HuH-7.5 (cell line): ENCODE measurements at places on chromosomes 3 and 15.

DNA sequence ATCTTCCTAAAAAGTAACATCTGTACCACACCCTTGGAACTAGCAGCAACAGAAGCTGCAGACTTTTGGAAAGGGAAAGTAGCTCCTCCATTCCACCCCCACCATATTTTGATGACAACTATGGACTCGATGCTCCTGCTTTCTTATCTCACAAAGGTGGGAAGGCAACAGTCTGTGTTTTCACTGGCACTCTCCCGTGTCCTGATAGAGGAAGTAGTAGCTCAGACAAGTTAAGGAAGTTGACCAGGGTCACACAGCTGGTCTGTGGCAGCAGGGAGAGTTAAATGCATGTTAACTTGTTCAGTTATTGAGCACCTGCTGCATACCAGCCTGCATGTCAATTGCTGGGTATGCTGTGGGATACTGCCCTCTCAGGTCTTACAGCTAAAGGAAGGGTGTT, 33.1 kb downstream of the BHLHE40 start:
- no peak for DNase-seq

DNA sequence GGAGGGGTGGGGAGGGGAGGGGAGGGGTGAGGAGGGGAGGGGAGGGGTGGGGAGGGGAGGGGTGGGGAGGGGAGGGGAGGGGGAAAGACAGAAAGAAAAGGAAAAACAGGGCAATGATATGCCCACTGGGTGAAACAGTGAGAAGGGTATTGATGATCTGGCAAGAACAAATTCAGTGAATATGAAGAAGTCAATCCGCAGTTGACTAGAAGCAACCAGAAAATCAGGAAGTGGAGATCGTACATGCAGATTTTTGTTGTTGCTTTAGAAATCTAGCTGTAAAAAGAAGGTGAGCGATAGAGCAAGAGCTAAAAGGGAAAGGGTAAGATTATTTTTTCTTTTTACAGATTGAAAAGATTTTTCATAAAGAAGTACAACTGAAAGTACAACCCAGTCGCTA, 47.6 kb upstream of the ARF4 start:
- DNase-seq: no peak

GRCh38 chr15:93217343-93217742, 128.3 kb upstream of the RGMA start:
- no peak for DNase-seq

DNA sequence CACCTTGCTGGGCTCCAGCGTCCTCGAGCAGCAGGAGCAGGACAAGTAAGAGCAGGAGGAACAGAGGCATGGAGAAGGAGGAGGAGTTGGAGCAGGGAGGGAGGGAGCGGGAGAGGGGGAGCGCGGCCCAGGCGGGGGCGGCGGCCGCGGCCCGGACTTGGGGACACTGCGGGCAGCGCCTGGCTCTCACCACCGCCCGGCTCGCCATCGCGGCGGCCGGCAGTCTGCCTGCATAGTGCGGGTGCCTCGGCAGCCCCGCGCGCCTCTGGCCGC, 440 bp downstream of the DCBLD2 start:
- peak; percentile 41 for DNase-seq

DNA sequence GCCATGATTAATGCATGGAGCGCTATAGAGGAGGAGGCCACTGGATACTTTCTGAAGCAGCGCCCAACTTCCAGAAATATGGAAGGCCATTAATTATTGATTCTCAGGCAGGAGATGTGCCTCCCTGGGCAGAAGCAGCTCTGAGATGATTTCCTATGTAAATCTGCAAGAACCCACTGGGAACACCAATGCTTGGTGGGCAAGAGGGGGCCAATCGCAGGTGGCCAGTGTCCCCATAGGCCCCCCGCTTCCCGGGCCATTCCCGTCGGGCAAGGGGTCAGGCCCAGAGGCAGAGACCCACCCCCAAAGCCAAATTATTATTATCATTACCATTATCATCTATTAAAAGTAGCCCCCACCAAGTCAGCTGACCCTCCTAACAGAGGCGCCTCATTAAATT, 288.0 kb upstream of the TLE3 start:
- DNase-seq: no peak

- no peak for DNase-seq
Measured at GRCh38 chr3:157257101-157257500, 97.2 kb upstream of the CCNL1 start.

GRCh38 chr15:82802497-82802896, 3.4 kb downstream of the FSD2 start:
- no peak for DNase-seq

DNA sequence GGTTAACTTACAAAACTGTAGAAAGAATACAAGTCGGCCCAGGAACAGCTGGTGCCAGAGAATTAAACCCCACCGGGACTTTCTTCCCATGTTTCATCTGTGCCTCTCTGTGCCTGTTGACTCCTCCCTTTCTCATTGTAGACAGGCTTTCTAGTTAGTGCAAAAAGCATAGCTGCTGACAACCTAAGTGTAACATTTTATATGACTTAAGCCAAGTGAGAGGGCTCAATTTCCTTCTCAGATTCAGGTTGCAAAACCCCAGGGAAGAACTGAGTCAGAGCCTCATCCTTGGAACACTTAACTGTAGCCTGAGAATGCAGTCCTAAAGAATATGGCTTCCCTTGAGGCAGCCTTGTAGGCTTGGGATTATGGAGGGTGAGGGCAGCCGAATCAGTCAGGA, 302.5 kb upstream of the AZI2 start:
- no peak for DNase-seq

DNA sequence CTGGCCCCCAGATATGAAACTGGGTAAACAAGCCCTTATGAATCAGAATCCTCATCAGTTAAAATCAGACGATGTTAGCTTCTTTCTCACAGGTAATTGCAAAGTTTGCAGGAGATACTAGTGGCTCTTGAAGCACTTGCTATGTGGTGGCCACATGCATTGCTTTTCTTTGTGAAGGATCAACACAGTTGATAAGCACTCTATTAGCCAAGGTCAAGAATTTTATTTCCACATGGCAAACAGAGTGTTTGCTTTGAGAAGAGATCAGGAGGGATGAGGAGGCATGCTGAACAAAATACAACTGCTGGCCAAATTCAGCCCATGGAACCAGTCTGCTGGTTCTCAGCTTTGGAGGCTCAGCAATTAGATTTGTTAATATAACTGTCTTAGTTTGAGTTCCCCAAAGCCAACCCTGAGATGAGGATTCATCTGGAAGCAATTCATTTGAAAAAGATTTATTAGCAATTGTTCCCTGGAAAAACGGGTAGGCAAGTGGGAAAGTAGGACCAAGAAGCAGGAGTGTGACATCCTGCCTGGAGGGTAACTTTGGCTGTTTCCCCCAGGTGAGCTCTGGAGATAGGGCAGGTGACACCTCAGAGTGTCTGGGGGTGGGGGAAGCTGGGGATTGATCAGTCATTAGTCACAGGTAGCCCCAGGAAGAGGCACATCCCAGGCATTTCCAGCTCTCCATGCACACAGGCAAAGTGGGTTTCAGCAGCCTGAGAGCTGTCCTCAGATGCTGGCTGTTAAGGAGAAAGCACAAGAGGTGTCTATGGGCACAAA, 180.3 kb downstream of the ABHD5 start:
- DNase-seq: no peak

- DNase-seq: no peak
Measured at GRCh38 chr3:60366486-60366885, 884.8 kb downstream of the FHIT start.

- DNase-seq: no peak
Measured at GRCh38 chr3:16404349-16404895, 109.1 kb downstream of the RFTN1 start.

GRCh38 chr3:151425627-151426340, 35.1 kb downstream of the IGSF10 start:
- DNase-seq: no peak

- DNase-seq: no peak
Measured at GRCh38 chr15:66714543-66714981, 12.5 kb downstream of the SMAD6 start.

DNA sequence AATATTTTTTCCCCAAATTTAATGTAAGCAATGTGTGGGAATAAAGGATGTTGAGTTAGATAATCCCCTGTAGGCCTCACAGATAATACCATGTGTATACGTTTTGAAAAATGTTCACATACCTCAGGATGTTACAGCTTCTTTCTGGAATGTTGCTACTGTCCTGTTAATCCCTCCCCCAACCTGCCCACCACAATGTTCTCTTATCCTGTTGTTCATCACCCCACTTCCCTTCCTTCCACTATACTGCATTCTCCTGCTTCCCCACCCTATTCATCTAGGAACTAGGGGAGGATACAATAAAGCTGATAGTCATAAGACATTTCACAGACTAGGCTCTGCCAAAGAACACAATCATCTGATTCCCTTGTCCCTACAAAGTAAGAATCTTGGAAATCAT, 92.1 kb downstream of the IGF2BP2 start:
- no peak for DNase-seq

- no peak for DNase-seq
Measured at GRCh38 chr3:120587332-120587975, 8.7 kb upstream of the NDUFB4 start.

DNA sequence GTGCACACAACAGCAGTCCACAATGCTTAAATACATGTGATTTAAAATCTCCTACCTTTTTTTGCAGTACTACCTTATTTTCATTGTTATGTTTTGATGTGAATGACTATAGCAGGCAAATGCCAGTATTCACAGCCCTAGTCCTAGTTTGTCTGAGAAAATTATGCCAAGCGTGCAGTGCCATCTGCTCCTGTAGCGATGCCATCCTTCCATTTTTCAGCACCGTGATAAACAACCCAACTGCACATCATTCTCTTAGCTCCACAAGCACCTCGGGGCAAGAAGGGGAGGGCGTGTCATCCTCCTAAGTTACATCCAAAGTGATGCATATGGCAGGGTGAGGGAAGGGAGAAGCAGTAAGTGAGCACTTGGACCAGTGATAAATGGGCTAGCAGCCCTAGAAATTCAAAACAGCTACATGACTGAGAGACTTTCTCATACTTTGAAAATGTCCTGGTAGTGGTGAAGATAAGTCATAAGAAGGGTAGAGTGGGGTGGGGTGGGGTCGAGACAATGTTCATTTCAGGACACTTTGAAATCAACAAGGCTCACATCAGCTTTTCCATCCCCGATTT, 198.8 kb downstream of the LSAMP start:
- no peak for DNase-seq

DNA sequence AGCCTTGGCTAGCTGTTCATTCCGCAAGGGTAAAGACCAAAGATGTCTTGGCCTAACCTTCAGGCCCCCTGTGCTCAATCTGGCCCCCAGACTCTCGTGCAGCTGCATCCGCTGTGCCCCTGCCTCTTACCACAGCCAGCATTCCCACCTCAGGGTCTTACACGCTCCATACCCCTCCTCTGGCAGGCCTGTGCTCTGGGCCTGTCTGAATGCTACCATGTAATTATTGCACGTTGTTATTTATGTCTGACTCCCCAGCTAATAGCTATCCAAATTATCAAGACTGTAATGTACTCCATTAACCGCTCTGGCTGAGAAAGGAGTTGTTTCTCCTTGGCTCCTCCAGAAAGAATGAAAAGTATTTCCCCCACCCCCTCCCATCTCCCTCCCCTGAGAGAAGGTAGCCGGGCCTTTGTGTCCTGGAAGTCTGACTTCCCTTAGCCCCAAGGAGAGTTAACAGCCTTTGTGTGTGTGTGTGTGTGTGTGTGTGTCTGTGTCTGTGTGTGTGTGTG, 54.5 kb upstream of the UBE2E1 start:
- no peak for DNase-seq

DNA sequence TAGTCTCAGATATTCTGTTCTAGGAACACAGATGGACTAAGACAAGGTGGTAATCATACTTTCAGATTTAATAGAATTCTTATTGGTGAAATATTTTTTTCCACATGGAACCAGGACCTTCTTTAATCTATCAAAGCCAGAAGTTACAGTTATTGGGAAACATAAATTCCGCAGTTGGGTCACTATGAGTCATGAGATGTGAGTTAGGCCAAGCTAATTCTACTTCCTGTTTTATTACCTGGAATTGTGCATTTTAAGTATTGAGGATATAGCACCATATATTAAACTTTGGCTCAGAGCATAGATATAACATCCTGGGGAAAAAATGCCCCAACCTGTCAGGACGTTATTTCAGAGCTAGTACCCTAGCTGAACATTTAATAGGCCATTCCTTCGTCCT, 96.4 kb upstream of the P3H2 start:
- no peak for DNase-seq

DNA sequence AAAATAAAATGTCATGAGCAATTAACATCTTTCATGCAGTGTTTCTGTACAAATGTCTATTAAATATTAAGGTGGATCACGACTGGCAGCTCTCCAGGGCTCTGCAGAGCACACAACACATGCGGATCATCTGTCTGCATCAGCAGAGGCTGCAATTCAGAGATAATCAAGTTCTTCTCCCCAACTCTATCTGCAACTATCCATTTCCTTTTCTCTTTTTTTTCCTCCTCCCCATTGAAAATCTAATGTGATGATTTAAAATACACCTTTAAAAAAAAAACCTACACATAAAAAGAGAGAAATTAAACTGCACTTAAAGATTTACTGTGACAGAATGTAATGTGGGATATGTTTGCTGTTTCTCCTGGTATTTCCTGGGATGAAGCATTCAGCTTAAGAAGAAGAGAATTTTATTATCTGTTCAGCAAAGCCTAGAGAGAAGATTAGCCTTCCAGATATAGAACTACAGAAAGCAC, 352.6 kb upstream of the CCDC54 start:
- no peak for DNase-seq

GRCh38 chr3:58160399-58160798, 50.4 kb downstream of the DNASE1L3 start:
- DNase-seq: no peak

GRCh38 chr15:36557364-36557763, 22.1 kb upstream of the CDIN1 start:
- DNase-seq: no peak

GRCh38 chr3:10772271-10773161, 43.5 kb upstream of the SLC6A11 start:
- peak; percentile 82 for DNase-seq

DNA sequence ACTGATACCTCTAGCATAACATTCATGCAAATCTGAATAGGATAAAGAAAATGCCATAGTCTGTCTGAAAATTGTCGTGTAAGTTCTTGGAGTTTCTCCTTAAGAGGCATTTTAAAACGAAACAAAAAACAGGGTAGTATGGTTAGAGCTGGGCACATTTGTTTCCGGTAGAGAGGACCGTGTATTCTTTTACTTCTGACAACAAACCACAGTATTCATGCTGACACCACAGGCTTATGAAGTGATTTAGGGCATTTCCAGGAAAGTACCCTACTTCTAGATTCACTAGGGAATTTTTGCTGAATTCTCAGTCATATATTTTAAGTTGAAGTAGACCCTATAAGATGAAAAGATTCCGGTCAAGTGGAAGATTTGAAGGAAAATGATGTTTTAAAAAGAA, 541.3 kb downstream of the UNC13C start:
- no peak for DNase-seq

DNA sequence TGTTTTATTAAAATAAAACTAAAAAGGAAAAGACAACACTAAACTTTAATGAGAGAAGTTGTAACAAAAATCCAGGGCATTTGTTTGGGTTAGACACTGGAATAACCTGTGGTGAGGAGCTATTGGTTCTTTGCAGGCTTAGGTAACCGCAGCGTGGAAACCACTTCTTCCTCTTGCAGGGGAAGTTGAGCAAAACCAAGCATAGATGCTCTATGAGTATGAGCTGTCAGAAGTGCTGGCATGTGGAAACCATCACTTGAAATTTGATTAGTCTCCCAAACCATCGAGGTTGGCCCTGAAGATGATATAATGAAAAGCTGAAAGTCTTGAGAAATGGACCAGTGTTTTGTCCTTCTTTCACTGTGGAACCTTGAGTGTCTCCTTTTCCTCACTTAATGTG, 127.1 kb upstream of the RBMS3 start:
- no peak for DNase-seq

GRCh38 chr3:115232167-115232566, 85.1 kb upstream of the ZBTB20 start:
- no peak for DNase-seq

- DNase-seq: no peak
Measured at GRCh38 chr3:168273917-168274316, 178.2 kb upstream of the GOLIM4 start.
